ENCODE measurements at places on chromosomes 12 and 14.

GRCh38 chr12:123034022-123034541, 53.6 kb downstream of the ARL6IP4 start:
- DNase-seq, result no peak

DNA sequence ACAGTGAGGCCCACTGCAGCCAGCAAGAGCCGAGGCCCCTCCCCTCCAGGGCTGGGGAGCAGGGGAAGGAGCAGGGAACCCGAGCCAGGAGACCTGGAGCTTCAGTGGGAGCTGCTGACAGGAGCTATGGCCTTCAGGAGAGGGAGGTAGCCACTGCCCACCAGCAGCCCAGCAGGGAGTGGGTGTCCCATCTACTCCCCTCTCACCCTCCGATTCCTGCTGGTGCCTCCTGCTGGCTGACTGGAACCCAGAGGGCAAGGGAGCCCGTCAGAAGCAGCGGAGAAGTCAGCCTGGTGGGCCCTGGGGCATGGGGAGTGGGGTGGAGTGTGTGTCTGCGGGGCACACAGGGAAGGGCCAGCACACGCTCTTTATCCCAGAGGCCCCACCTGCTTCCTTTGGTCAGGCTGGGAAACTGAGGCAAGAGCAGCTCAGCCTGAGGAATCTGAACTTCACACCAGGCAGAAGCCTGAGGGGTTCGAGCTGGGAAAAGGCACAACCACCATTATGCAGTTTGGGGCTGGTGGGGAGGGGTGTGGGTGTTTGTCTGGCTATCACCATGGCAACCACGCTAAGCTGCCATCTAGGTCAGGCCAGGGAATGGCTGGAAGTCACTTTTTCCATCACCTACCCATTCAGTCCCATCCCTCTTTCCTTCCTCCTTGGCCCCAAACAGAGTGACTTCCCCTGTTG, 36.8 kb upstream of the PLEKHG6 start:
- no peak for DNase-seq

DNA sequence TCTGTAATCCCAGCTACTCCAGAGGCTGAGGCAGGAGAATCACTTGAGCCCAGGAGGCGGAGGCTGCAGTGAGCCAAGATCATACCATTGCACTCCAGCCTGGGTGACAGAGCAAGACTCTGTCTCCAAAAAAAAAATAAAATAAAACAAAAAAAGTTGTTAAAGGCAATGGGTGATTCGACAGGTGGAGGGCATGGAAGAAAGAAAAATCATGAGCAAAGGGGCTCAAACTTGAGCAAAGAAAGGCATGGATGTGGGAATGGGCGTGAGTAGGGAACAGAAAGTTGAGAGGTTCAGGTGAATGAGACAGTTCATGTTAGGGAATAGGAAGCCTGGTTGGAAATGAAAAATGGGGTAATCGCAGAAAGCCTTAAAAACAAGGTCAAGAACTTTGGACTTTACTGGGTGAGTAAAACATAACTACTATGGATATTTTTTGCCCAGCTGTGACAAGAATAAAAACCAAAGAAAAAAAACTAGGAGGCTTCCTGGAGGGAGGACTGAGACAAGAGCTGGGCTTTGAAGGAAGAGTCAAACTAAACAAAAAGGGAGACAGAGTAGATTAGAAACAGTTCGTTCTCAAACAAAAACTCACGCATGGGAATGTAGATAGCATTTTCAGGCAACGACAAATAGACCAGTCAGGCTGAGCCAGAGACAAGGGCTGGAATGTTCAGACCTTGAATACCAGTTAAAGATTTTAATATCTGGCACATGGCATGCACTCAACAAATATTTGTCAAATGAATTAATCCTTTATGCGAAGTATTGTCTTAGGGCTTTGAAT, 18.8 kb downstream of the PYM1 start:
- no peak for DNase-seq

DNA sequence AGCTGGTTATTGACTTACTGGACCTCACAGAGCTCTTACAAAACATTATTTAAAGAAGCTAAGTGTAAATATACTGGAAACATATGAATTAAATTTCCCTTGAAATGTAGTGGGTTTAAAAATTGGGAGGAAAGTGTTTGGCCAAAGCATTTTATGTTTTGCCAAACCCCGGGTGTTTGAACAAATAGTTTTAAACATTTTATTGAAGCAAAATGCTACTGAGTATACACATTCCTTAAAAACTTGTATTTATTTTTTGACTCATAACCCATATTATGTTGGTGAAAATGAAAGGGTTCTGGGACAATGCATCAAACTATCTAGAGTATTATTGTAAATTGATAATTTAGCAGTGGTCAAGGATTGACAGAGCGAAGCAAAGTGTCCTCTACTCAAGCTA, 1048.5 kb downstream of the SLC6A15 start:
- DNase-seq, result no peak

DNA sequence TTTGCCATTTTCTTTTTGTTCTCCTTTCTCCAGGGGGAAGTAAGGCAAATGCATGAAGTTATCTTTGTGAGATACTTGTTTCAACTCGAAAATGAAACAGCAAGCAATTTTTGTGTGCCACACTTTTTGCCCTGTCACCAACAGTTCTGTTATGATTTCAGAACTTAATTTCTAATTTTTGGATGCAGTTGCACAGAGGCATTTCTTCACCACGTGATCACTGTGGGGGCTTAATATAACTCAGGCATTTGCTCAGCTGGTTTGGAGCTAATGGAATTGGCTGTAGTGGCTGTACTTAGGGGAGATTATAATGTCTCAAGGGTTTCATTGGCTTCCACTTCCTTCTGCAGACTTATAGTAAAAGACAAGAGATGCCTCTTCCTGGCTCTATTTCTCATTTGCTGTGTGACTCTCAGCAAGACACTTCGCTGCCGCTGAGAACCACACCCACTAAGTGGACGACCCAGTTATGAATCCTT, 452.4 kb downstream of the RAD51B start:
- no peak for DNase-seq

- no peak for DNase-seq
Observed at GRCh38 chr12:21925296-21925913, 15.8 kb downstream of the ABCC9 start.
